Stimulated activated CD8-positive, alpha-beta memory T cell treated with anti-CD3 and anti-CD28 coated beads, Interleukin-4, amount 100 ng/mL, for 1 hour (primary cell): ENCODE measurements at places on chromosomes 2 and 18.

GRCh38 chr18:6885992-6886796 lies 156.7 kb downstream of the ARHGAP28 start:
- DNase-seq = no peak

- no peak for DNase-seq
Measured at GRCh38 chr2:61543062-61543461, 4.9 kb upstream of the XPO1 start.

DNA sequence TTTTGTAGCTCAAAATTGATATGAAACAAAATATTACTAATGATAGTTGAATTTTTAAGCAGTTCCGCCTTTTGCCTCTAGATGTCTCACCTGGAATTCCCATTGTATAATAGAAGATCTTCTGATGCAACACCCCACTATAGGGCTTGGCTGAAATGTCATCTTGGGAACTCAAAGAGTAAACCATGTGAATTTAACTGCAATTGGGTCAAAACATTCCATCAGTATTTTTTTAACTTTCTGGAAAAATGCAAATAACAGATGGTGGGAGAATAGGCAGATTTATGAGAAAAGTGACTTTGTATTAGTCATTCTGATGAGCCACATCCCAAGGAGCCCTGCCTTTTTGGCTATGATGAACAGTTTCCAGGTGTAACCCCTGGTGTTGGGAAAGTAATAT lies 489.9 kb downstream of the NYAP2 start:
- DNase-seq = no peak

GRCh38 chr18:13658436-13659204 lies 67.7 kb downstream of the FAM210A start:
- no peak for DNase-seq

- no peak for DNase-seq
Measured at GRCh38 chr2:142716463-142717242, 160.8 kb upstream of the KYNU start.

GRCh38 chr2:230246206-230246605 lies 20.7 kb downstream of the SP140 start:
- DNase-seq = no peak
